ENCODE measurements at places on chromosomes 1 and 21.

DNA sequence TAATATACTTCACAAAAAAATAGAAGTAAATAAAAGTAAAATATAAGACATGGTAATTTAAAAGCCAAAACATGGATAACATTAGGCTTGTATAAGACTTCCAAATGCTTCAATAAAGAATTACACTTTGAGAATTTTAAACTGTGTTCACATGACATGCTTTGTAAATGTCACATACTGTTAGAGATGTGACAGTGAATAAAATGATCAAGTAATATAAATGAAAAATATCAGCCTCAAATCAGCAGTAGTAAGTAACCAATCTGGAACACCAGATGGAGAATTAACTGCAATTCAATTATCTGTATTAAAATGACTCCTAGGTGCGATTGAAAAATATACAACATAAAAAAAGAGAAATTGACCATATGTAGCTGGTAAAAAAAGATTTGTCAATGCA, 1260.8 kb downstream of the BRINP3 start:
- no peak for DNase-seq
- no peak overlapping the region for H3K27ac ChIP-seq
- no peaks in the 10 kb centered on the region for H3K27me3 ChIP-seq
- no peaks in the 10 kb centered on the region for H3K4me1 ChIP-seq

DNA sequence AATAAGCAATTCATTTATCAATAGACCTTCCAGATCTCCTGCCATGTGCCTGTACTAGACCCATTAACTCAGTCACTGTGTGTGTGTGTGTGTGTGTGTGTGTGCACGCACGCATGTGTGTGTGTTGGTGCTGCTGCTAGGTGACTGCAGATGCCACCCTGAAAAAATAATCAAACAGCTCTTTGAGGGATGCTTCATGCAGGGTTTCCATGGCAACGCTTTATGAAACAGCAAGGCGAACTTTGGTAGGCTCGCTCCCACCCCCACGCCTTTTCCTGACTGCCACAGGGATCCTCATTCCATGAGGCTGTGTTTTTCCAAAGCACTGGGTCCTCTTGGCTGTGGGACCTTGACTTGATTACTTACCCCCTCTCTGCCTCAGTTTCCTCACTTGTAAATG, 94.0 kb downstream of the HMGB4 start:
- no peak for DNase-seq
- H3K27me3 ChIP-seq = peaks cover 5% of the 10 kb centered on the region
- H3K36me3 ChIP-seq = no peaks in the 10 kb centered on the region
- no peaks in the 10 kb centered on the region for H3K4me1 ChIP-seq

DNA sequence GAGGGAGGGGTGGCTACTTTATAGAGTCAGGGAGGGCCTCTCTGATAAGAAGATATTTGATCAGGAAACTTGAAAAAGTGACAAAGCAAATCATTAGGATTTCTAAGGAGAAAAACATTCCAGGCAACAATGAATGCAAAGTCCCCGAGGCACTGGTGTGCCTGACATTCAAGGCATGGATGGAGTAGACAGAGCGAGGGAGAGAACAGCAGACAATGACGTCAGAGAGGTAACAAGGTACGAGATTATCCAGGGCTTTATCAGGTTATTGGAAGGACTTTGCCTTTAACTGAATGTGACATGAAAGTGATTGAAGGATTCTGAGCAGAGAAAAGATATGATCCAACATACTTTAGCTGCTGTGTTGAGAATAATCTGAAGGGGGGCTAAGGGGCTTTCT, 72.4 kb upstream of the GNG4 start:
- H3K27ac ChIP-seq = no peak overlapping the region
- no peaks in the 10 kb centered on the region for H3K4me1 ChIP-seq
- DNase-seq = no peak
- H3K36me3 ChIP-seq = peaks cover 12% of the 10 kb centered on the region
- no peaks in the 10 kb centered on the region for H3K27me3 ChIP-seq

GRCh38 chr1:87084244-87084836, 169.9 kb downstream of the HS2ST1 start:
- DNase-seq = no peak
- no peaks in the 10 kb centered on the region for H3K4me1 ChIP-seq
- no peaks in the 10 kb centered on the region for H3K36me3 ChIP-seq
- no peak overlapping the region for H3K27ac ChIP-seq
- H3K4me3 ChIP-seq = no peak overlapping the region
- H3K27me3 ChIP-seq = no peaks in the 10 kb centered on the region

GRCh38 chr1:145893306-145894055, 7.8 kb upstream of the ANKRD35 start:
- DNase-seq = no peak
- no peaks in the 10 kb centered on the region for H3K27me3 ChIP-seq
- H3K4me3 ChIP-seq = no peak overlapping the region
- H3K36me3 ChIP-seq = no peaks in the 10 kb centered on the region

Data from CD8-positive, alpha-beta memory T cell (primary cell).